Type B pancreatic cell (in vitro differentiated cells): ENCODE measurements at places on chromosomes 5 and 9.

- no peak for DNase-seq
Observed at GRCh38 chr5:72280581-72281069, 39.4 kb downstream of the MRPS27 start.

- no peak for DNase-seq
Observed at GRCh38 chr5:67267512-67268216, 71.1 kb upstream of the CD180 start.

GRCh38 chr5:142837081-142837725 lies 67.0 kb downstream of the ARHGAP26 start:
- no peak for DNase-seq

DNA sequence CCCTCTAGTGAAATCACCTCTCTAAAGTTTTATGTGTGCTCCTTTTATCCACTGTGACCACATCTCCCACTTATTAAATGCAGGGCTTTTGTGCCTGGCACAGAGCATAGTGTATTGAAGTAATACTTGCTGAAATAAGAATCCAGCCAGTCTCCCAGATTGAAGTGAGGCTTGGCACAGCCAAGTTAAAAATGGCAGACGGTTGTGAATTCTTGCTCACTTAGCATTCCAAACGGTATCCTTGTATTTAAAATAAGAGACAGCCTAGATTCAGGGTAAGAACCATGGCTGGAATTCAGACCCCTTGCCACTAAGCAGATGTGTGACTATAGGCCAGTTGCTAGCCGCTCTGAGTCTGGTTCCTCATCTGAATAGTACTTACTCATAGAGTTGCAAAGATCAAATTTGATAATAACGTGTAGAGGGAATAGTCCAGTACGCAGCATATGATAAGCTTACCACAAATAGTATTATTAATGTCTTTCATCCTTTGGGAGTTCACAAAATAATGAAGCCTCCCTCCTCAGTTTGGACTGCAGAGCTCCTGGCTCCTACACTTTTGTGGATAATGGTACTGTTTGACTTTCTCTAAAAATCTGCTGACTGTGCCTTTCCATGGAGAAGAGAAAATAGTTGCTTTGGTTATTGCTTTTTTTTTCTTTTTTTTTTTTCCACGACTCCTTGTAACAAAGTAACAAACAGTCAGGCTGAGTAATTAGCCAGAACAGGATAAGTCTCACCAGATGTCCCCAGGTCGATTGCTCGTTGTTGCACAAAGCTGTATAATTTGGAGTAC lies 51.5 kb downstream of the FGF1 start:
- DNase-seq = no peak

- DNase-seq = no peak
Observed at GRCh38 chr5:353612-354580, 32.4 kb downstream of the AHRR start.

DNA sequence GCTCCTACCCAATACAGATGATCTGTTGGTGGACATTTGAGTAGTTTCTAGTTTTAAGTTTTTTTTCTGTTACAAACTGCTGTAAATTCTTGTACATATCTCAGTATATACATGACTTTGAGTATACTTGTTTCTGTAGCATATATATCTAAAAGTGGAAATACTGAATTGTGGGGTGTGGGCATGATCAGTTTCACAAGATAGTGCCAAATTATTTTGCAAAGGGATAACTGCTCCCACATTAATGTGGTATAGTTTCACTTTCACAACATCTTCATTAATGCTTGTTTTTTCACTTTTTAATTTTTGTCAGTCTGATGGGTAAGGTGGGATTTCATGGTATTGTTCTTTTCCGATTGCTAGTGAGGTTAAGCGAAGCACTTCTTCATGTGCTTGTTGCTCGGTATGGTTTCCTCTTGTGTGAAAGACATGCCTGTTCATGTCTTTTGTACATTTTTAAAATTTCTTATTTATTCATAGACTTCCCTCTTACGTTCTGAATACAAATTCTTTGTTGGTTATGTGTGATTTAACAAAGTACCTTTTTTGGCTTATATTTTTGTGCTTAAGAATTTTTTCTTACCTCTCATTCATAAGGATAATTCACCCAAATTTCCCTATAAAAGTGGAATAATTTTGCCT lies 103.5 kb downstream of the CDC42SE2 start:
- no peak for DNase-seq

GRCh38 chr5:137727623-137728022 lies 8.3 kb downstream of the KLHL3 start:
- no peak for DNase-seq

GRCh38 chr9:112655668-112656067 lies 62.2 kb downstream of the INIP start:
- DNase-seq = no peak

GRCh38 chr5:35242702-35243258 lies 12.5 kb upstream of the PRLR start:
- DNase-seq = no peak

DNA sequence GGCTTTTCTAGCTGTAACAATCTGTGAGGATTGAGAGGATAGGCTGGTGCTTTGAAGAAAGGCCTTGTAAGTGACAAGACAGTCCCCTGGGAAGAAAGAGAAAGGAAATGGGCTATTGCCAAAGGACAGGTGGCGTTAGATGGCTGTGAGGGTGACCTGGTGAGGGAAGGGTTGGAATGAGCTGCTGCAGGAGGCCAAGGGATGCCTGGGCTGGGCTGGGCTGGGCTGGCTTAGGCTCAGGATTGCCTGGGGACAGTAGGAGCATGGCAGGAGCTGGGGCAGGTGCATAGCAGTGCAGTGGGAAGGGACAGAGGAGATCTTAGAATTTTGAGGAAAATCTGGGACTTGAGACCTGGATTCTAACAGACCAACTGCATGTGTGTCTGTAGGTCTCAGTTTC lies 9.7 kb upstream of the MYOZ3 start:
- no peak for DNase-seq

DNA sequence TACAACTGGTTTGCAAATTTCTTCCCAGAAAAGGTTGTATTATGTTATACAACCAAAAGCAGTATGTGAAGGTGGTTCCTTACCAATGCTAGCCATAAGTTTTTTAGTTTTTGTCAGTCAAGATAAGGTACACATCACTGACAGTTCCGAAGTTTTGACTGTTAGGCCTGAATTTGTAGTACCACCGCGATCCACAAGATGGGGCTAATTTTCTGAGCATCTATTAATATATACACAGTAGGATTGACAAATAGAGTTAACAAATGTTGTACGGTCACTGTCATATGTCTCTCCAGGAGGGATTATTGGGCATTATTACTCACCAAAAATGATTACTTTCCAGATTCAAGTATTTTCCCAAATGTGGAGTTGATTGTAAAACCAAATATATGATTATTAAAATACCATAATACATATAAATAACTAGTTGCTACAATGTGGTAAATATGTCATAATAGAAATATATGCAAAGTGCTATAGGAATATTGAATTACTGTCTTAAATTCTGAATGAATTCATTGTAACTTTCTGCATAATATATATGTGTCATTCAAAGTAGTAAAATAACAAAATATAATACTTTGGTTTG lies 28.4 kb upstream of the LRRC19 start:
- DNase-seq = no peak

DNA sequence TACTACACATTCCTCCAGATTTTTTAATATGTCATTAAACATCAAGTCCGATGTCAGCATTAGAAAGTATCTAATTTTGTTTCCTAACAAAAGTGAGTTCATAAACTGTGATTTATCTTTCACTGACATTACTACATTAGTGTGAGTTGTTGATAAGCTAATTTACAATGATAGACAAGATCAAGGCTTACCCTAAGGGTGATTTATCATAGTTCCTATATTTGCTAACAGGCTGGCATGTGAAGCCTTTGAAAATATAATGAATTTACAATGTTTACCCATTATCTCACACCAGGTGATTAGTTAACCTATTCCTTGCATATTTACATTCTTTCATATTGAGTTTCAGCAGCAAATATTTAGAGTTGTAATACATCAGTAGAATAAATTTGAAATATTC lies 1096.9 kb upstream of the NUDT12 start:
- DNase-seq = no peak

DNA sequence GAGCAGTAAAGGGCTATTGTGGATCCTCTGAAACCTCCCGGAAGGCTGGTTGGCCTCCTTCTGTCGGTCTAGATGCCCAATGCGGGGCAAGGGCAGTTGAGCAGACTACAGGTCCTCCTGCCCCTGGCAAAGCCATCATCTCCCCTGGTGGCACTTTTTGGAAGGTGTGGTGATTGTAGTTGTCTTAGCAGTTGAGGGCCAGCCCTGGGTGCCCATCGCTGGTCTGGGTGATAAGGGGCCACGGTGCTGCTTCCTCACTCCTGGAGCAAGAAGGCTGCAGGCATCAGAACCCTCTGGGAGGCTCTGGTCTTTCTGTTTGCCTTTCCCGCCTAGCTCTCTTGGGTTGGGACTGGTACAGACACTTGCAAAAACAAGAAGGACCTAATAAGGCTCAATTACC lies 63.8 kb downstream of the CYSTM1 start:
- no peak for DNase-seq

DNA sequence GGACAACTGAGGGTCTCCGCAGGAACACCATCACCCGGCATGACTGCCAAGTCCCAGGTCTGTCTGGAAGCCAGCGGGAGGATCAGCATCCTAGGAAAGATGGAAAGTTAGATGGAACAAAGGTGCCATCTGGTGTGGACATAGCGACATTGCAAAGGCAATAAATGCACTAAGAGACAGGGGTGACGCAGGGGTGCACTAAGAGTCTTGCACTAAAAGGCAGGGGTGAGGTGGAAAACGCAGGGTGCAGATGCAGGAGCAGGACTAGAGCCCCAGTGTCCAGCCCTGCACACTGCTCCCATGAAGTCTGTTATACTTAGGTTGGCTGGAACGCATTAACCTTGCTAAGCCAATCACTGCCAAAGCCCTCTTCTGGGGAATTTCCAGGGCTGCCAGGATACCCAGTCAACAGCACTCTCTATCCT lies 15.5 kb downstream of the ATOX1 start:
- DNase-seq = no peak

DNA sequence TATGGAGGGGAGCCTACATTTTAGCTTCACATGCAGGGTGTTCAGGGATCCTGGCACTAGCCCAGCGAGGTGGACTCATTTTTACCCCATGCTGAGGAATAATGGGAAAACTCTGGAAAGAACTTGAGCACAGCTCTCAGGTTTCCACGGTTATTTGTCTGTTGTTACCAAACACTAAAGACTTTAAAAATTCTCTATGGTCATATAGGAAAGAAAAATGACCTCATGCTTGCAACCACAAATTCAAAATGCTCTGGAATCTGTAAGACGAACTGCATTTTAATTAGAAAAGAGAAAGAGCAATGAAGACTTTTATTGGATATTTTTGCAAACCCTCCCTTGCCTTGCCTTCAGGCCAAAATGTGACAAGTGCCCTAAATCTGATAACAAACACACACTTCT lies 606.9 kb downstream of the EBF1 start:
- no peak for DNase-seq

GRCh38 chr9:68966496-68966944 lies 47.4 kb downstream of the PRKACG start:
- no peak for DNase-seq

DNA sequence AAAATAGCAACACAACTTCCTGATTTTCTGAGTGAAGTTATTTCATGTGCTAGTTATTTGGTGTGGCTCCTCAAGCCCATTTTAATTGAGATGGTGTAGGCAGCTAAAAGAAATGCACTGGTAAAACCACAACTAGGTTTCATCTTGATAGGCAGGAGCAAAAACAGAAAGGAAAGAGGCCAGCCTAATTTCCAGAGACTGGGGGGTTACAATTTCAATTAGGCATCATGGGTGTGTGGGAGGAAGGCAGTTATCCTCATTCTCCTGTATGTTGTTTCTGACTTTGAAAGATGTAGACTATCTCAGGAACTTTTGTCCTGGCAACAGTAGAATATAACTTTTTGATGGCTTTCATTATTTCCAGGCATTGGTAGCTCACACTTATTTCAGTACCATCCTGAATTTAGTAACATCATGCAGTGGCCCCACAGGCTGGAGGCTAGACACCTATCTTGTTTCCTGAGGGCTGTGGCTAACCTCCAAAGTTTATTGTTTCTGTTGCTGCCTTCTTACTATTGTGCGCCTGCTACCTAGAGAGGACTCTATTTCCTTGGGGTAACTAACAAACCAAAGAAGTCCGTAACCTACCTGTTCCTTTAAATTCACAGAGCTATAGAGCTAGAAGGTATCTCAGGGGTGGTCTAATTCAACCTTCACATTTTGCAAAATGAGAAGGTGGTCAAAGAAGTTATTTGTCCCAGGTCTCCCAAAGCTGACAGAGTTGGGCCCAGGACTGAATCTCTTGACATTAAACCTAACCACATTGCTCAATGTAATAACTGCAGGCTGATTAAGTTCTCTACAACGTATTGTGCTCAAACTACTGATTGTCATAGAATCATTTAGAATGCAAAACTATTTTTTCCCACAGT lies 42.4 kb downstream of the FYB1 start:
- no peak for DNase-seq

- no peak for DNase-seq
Observed at GRCh38 chr9:37656936-37657335, 6.2 kb downstream of the FRMPD1 start.

GRCh38 chr9:96599298-96599697 lies 20.3 kb downstream of the CDC14B start:
- DNase-seq = no peak

DNA sequence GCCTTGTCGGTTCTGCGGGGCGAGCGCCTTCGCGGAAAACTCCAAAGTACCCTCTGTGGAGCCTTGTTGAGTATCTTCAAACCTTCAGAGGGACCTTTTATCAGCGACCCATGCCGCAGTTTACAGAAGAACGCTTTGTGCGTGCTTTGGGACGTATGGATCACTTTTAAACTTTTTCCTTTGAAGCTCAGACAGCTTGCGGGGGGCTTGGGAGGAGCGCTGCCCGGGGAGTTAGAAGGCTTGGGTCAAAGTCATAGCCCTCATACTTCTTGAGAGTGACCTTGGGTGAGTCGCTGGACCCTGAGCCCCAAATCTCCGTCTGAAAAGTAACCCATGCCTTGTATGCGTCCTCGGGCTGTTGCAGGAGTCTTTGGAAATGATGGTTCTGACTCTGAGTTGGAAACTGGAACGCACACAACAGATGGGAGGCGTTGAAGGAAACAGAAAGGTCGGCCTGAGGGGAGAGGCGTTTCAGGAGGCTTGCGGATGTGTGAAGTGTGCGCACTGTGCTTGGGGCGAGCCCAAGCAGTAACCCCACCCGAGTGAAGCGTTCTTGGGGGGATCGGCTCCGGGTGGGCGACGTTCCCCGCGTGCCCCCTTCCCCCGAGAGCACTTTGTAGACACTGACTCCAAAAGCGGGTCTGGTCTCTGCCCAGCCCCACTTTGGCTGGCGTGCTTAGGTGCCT lies 661 bp upstream of the SLC25A51 start:
- DNase-seq = no peak
